ENCODE measurements at places on chromosomes 16 and 17.

- DNase-seq = no peak
Observed at GRCh38 chr17:37769050-37769449, 24.2 kb upstream of the HNF1B start.

DNA sequence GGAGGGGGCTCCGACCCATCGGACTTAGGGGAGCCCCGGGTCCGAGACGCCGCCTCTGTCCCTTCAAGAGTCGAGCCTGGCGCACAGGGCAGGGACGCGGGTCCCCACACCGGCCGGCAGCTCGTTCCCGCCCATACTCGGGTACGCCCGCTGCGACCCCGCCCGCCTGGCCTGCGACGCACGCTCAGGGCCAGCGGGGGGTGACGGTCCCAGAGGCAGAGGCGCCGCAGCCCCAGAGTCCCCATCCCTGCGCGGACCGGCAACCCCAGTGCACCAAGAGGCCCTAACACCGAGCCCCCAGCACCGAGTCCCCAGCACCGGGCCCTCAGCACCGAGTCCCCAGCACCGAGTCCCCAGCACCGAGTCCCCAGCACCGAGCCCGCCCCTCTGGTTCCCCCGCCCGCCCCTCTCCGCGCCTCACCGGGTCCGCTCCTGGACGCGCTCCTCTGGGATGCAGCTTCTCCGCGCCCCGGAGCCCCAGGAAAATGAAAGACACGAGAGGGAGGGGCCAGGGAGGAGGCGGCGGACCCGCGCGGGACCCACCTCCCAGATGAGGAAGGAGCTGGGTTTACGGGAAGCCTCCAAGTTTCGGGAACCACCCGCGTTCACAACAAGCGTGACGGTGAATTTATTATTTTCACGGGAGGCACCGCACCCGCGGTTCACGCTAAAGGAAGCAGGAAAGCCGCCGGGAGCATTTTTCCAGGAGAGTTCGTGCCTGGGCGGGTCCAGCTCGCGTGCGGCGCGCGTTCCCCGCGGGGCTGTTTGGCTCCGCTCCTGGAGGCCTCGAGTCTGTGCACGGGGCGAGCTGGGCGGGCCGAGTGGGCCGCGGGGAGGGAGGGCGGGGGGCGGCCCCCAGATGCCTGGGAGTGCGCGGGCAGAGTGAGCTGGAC lies at the start of gene SECTM1:
TSS of gene SECTM1 (minus strand) at position 488 of the 893 bp plus-strand sequence. CDS start 6,526 bp downstream, outside the sequence.
- DNase-seq = no peak

- no peak for DNase-seq
Observed at GRCh38 chr16:14215941-14216340, 144.8 kb downstream of the MRTFB start.

DNA sequence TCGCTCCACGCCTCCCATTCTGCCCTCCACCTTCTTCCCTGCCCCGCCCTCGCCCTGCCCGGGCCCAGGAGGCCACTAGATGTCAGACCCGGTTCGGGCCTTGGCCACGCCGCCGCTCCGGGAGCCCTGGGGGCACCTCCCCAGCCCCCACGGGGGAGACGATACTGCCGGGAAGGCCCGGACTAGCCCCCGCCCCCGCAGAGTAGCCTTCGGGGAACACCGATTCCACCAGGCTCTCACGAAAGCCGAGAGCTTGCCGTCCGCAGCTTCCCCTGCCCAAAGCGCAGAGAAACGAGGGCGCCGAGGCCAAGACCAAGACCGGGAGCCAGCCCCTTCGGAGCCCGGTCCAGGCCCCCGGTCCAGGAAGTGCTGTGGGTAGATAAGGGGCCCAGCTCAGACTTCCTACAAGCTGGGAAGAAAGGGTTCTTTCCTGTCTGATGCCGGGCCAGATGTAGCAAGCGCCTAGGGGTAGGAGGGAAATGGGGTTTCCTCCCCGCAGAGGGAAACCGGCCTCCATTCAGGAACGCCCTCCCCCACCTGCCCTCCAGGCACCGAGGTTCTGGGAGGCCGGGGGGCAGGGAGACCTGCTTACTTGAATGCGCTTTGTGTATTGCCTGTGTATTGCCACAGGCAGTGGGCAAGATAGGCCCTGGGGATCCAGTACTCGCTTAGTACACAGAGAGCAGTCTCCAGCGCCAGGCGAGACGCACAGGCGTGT lies 806 bp upstream of the CYB561 start:
- DNase-seq = peak; percentile 48

- DNase-seq = peak; percentile 63
Observed at GRCh38 chr16:22007509-22008214, at the start of gene MOSMO. Gene MOSMO (plus strand): TSS chr16:22008111. CDS start chr16:22008302, 191 bp downstream.

DNA sequence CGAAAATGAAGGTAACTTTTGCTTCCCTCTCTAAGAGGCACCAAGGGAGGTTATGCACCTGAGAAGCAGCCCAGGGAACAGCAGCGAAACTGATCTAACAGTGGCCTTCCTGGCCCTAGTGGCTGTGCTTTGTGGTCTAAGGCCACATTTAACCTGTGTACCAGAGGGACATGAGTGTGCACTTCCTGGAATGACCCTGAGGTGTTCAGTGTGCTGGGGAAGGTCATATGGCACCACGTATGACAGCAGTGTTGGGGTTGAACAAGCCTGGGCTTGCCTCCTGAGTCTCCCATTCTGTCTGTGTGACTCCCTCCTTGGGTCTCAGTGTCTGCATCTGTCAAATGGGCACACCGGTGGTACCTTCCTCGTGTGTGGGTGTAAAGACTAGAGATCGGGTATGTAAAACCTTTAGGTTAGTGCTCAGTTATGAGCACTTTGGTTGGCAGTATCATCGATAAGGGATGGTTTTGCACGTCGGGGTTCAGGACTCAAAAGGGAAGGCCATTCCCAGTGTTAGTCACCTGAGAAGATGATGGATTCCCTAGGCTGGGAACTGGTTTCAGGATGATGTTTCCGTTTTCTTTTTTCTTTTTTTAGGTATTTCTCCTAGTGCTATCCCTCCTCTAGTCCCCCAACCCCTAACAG lies 31.9 kb downstream of the PLCG2 start:
- DNase-seq = no peak

GRCh38 chr17:43803758-43804157 lies 23.5 kb downstream of the CFAP97D1 start:
- DNase-seq = no peak

DNA sequence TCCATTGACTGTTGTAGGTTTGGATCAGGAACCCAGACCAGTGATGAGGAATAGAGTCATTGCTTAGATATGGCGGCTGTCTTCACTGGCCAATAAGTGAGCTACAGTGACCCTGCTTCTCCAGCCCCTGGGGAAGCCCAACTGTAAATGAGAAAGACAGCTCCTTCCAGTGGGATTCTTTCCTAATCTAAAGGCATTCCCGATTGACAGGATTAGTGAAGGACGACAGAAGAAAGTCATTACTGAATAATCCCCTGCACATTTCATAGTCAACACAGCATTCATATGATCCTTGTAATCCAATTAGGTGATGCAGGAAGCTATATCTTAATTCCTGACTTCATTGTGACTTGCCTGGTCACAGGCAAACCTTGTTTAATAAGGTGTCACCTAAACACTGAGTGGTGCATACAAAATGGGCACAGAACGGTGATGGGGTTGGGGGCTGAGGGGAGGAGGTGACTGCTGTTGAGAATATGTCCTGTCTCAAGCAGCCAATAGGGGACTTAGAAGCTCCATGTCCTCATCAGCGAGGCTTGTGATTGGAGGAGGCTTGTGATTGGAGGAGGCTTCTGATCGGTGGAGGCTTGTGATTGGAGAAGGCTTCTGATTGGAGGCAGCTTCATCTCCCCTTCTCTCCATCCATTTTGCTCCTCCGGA lies 242.6 kb downstream of the XYLT1 start:
- DNase-seq = no peak

DNA sequence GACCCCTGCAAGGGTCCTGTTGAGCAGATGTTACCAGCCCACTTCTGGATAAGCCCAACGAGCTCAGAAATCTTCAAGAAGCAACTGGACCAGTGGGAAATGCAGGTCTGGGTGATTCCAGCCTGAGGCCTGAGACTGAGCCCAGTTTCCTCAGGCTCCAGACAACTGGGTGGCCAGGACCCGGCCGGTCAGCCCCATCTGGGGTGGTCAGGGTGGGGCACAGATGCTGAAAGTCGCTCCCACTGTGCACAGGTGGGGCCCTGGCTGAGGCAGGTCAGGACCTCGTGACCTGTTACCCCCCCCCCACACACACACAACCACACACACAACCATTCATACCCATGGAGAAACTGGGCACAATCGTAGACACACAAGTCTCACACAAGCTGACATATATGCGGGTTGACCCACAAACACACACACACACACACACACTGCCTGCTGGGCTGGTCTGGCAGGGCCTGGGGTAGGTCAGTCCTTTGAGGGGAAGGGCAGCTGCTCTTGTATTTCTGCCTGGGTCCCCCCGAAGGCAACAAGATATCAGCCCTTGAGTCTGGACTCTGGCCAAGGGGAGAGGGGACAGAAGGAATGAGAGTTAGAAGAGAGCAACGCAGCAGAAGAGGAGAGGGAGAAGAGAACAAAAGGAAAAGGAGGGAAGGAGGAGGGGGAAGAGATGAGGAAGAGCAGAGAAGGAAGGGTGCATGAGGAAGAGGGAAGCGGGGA lies 99.0 kb upstream of the CDH5 start:
- DNase-seq = no peak

DNA sequence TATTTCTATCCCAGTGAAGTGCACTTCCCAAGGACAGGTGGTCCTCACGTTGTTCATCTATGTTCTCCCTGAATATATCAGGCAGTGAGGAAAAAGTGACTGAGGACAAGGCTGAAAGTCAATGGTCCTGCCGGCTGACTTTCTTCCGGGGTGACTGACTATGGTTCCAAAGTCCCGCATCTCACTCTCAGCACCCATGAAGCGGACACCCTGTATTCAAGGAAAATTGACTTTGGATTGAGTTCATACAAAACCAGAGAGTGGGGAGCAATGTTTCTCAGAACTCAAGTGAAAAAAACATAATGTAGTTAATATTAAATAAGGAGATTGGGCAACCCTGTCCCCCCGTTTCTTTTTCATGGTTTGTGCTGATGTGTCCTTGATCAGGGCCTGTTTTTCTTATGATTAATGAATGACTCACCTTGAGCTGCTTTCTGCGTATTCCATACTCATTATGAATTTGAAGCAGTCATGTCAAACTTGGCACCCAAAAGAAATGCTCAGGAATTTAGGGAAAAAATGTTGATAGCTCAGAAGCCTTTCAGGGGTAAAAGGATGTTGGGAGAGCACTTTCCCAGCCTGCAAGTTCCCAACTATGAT lies 184.0 kb downstream of the CYLD start:
- no peak for DNase-seq

DNA sequence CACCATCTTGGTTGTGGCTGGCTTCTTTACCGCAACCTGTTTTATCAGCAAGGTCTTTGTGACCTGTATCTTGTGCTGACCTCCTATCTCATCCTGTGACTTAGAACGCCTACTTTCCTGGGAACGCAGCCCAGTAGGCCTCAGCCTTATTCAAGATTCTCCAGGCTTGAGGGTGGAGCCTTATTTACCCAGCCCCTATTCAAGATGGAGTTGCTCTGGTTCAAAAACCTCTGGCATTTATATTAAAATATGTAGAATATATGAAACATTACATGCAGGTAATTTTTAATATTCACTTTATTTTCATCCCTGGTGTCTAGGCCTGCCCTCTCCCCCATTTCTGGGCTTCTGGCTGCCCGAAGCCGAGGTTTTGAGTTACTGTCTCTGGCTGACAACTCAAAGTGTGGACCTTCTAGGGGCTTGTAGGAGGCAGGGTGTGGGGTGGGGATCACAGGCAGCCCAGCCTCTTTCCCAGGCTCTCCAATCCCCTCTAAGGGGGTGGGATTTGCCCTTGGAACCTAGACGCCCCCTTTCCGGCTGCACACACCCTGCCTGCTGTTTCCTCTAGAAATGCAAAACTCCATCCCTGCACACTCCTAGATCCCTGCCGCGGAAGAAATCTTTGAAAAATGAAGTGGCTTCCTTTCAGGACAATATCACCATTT lies 152.0 kb downstream of the KCNJ12 start:
- no peak for DNase-seq

DNA sequence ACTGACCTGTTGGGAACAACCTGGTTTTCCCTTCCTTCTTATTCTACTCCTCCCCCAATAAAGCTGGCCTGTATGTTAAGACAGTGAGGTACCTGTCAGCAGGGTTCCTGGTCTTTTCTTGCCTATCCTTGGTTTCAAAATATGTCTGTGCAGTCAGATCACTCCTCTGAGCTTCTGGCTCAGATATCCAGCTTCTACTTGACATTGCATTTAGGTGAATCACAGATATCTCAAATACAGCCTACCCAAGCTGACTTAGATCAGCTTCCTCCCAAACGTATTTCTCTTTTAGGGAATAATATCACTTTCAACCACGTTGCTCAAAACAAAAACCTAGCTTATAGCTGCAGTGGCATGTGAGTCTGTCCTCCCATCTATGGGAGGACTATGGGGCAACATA lies 48.7 kb downstream of the TEX14 start:
- DNase-seq = no peak

GRCh38 chr17:64448665-64449512 lies at the start of gene MILR1:
Gene MILR1 (plus strand): TSS chr17:64449115. CDS start chr17:64449169, 54 bp downstream.
- no peak for DNase-seq

GRCh38 chr16:70289229-70290094 lies at the start of gene AARS1:
Gene AARS1 (minus strand): TSS chr16:70289506. CDS start chr16:70282763, 6,743 bp downstream.
- DNase-seq = peak; percentile 89

- DNase-seq = no peak
Observed at GRCh38 chr17:55161935-55162555, 102.7 kb upstream of the HLF start.

GRCh38 chr16:11681556-11681955 lies 13.3 kb downstream of the SNN start:
- DNase-seq = no peak

DNA sequence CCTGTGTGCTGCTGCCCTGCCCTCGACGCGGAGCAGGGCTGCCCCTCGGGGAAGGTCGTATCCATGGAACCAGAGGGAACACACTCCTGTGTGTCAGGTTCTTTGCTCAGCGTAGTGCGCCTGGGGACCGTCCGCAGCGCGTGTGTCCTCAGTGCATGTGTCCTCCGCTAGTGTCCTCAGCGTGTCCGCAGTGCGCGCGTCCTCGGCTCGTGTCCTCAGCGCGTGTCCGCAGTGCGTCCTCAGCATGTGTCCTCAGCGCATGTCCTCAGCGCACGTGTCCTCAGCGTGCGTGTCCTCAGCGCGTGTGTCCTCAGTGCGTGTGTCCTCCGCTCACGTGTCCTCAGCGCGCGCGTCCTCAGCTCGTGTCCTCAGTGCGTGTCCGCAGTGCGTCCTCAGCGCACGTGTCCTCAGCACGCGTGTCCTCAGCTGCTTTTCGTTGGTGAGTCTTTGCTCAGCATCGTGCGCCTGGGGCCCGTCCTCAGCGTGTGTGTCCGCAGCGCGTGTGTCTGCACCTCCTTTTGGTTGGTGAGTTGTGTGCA lies 59.2 kb upstream of the ZNF750 start:
- no peak for DNase-seq

- no peak for DNase-seq
Observed at GRCh38 chr17:17056156-17056539, 13.9 kb downstream of the MPRIP start.

- DNase-seq = no peak
Observed at GRCh38 chr16:88194397-88195268, 188.1 kb upstream of the ZNF469 start.

DNA sequence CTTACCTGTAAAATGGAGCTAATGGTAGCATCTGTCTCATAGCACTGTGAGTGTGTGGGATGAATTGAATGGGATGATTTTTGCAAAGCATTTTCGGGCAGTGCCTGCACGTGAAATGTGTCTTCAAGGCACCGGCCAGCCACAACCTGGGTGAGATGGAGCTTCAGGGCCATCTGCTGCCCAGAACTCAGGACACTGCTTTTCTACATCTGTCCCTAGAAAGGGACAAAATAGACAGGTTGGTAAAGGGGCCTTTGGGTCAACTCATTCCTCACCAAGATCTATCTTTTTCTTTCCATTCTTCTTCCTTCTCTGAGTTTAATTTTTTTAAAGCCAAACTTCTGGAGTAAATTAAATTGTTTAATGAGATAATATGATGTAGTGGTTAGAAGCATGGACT lies 106.5 kb downstream of the UTP18 start:
- DNase-seq = no peak

All from stimulated activated CD4-positive, alpha-beta T cell treated with anti-CD3 and anti-CD28 coated beads, Interleukin-2, amount 100 ng/mL, for 48 hours (primary cell).